ENCODE measurements at places on chromosomes 16 and 17. TPM values are rescaled to one million over a fixed set of nuclear protein-coding genes. Genes with fewer than 3 reads are reported as not detected.

GRCh38 chr16:89525146-89525913 lies 17.1 kb downstream of the SPG7 start:
- no peak for DNase-seq

DNA sequence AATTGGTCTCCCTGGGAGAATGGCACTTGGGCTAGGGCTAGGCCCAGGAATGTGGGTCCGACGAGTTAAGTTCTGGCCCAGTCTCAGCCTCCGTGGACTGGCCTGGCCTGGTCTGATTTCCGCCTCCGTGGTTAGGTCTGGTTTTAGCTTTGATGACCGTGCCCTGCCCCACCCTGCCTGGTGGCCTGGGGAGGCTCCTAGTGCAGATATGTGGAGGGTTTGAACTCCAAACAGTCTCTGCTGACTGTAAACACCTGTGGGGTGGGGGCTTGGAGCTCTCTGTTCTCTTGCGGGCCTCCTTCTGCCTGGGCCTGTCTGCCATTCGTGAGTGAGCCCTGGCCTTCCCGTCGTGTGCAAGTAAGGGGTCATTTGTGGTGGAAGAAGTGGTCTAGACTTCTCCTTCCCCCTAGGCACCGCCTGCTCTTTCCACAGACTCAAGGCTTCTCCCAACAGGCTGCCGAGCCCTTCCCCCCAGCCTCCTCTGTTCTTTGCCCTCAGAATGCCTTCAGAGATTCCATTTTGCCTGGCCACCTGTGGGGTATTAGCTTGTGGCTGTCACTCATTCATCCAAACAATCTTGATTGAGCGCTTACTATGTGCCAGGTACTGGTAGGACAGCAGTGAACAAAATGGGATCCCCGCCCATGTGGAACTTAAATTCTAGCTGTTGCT lies 1.6 kb downstream of the ATP6V0C start:
- DNase-seq = no peak

PLEKHH3 gene
- 24.6 TPM for total RNA-seq

NPIPA7 gene
- 5.6 TPM for total RNA-seq

INCA1 gene
- total RNA-seq = 2.9 TPM

Measured in breast epithelium (tissue), 4 donors.